Activated gamma-delta T cell treated with anti-CD3 and anti-CD28 coated beads, Interleukin-2, amount 50 U/mL, for 16 hours (primary cell): ENCODE measurements at places on chromosomes 12 and 14.

GRCh38 chr12:121590476-121591143, 9.8 kb upstream of the KDM2B start:
- DNase-seq: peak; percentile 63

DNA sequence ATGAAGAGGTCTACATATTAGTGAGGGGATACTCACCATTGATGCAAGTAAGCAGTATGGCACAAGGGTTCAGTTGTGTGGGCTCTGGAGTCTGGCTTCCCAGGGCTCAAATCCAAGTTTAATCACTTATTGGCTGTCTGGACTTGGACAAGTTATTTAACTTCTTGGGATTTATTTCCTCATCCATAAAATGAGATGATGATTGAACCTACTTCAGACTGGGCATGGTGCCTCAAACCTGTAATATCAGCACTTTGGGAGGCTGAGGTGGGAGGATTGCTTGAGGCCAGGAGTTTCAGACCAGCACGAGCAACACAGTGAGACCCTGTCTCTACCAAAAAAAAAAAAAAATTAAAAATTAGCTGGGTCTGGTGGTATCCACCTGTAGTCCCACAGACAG, 67.9 kb downstream of the KCNK10 start:
- no peak for DNase-seq

GRCh38 chr14:82070040-82070439, 536.4 kb upstream of the SEL1L start:
- DNase-seq: no peak

GRCh38 chr12:3636328-3636727, 116.6 kb downstream of the CRACR2A start:
- no peak for DNase-seq

DNA sequence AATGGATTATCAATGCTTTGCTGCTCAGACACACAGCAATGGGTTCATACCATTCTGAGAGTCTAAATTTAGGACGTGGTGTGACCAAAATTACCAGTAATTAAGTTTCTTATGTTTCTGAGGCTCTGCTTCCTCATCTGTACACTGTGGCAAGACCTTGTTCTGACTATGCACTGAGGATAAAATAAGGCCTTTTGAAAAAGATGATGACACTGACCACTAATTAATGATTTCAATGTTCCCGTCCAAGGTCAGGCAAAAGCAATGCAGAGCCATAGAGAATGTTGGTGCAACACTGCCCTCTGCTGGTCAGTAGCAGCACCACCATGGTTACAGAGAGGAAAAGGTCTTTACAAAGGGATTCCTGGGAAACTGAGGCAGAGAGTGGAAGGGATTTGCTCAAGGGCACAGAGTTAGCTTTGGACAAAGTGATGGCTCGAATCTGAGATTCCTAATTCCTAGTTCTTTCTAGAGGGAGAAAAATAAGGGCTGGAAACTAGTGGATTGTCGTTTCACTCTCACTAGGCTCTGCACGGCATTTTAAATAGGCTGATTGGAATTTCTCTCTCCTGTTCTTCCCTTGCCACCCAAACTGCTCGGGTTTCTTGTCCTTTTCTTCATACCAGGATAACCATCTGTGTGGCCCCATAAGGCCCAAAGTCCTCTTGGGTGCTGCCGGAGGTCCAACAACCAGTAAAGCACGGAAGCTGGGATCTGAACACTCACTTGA, 22.3 kb upstream of the P2RX7 start:
- peak; percentile 45 for DNase-seq

DNA sequence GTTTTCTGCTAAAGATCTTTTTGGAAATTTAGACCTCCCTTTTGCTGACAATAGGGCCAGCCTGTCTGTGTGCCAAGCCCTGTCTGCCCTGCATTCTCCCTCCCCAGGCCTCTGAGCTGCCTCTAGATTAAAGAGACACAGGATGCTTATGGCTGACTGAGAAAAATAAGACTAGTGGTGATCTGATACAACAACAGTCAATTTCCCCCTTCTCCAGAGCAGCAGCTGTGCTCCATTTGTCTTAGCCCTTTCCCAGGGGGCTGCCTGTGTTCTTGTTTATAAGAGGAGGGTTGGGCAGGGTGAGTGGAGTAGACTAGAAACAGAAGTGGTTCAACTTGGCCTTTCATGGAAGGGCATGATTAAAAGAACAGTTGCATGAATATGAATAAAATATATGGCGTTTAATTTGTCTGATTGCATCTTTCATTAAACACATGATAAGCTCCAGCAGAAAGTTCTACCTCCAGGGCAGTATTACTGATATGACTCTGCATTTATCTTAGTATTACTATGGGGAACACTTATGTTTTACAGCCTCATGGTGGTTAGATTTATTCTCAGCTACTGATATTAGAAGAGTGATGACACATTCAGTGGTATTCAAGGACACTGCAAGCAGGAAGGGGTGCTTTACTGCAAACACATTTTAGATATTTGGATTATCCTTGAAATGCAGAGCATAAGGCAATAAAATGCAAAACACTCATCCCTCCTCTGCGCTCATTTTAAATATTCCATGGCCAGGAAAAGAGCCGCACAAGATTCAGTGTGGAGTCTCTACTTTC, 150.2 kb upstream of the CLEC14A start:
- DNase-seq: no peak

DNA sequence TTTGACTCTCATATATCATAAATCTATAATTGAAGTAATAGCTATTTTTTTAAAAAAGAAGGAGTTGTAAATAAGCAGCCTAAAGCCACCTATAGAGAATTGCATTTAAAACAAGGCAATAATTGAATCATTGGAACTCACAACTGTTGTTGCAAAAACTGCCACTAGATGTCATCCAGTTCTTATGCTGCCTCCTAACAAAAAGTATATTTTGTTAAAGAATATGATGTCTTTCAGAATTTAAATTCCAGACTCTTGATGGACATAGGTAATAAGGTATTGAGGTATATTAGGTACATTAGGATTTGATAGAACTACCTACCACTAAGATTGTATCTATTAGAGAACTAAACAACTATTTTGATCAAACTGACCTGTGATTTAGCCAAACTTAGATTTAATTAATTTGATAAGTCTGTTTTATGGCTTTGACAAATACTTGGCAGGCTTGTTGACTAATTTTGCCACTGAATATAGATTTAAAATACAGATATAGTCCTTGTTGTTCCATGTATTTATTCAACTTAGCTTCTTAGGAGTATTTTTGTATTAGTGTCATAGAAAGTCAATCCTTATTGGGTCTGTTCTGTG, 401.4 kb downstream of the RPL10L start:
- DNase-seq: no peak

DNA sequence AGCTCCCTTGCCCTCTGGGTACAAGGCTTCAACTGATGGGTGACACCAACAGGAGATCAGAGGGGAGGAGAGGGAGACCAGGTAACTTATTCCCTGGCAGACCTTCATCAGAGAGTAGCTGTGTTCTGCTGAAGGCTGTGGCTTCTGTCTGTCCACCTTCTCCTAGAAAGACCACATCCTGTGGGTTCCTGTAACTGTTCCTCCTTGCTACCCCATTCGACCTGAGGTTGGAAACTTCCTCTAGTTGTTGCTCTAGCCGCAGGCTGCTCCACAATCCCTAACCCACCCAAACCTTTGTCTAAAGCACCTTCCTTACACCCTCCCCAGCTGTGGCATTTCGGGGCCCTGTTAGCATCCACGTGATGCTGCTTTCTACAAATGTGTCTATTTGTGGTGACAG, 454.2 kb downstream of the DPF3 start:
- DNase-seq: no peak

GRCh38 chr12:6219980-6220379, 19.8 kb downstream of the CD9 start:
- no peak for DNase-seq

GRCh38 chr12:91613223-91613779, 430.7 kb upstream of the DCN start:
- DNase-seq: no peak

DNA sequence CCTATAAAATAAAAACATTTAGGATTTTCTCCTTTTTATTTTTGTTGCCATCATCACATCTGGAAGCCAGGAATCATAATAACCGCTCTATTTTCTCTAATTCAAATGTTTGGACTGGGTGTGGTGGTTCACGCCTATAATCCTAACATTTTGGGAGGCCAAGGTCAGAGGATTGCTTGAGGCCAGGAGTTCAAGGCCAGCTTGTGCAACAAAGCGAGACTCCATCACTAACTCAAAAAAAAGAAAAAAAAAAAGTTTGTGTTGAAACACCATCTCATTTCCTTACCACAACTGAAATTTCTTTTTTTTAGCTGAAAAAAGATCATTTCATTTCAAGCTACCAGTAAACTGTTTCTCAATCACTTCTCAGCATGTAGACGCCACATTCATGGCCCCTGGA, 8.8 kb upstream of the BAZ1A start:
- no peak for DNase-seq

- no peak for DNase-seq
Observed at GRCh38 chr14:89977668-89978067, 21.9 kb downstream of the TDP1 start.

DNA sequence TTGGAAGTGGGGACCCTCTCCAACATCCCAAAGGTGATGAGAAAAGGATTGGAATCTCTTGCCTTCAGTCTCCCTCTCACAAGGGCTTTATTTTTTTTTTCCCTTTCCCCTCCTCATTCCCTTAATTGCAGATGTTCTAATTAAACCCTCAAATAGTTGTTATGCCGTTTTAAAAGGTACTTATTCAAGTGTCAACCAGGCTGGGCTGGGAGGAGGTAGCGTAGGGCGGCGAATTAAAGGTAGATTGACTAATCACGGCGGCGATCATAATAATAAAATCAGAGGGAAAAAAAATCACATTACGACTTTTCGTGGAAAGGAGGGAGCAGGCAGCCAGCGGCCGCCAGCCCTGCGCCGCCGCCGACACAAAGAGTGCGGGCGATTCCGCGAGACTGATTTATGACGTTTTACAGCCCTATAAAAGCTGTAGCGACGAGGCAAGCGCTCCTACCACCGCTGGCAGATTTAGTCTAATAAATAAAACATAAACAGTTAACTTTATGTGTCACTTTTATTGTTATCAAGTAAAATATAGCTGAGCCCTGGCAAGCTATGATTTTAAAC, 1.7 kb upstream of the HOXC4 start:
- no peak for DNase-seq

- DNase-seq: peak; percentile 85
Observed at GRCh38 chr14:69767369-69767999, 542 bp downstream of the SRSF5 start.
